Chondrocyte (in vitro differentiated cells): ENCODE measurements at places on chromosomes 5 and 9. TPM values are rescaled to one million over a fixed set of nuclear protein-coding genes. Genes with fewer than 3 reads are reported as not detected.

GRCh38 chr9:117555964-117556629, 141.2 kb upstream of the ASTN2 start:
- DNase-seq, result no peak

- no peak for DNase-seq
Measured at GRCh38 chr9:125922854-125923253, 175.7 kb downstream of the PBX3 start.

- no peak for DNase-seq
Measured at GRCh38 chr5:157703736-157704135, 27.5 kb upstream of the THG1L start.

DNA sequence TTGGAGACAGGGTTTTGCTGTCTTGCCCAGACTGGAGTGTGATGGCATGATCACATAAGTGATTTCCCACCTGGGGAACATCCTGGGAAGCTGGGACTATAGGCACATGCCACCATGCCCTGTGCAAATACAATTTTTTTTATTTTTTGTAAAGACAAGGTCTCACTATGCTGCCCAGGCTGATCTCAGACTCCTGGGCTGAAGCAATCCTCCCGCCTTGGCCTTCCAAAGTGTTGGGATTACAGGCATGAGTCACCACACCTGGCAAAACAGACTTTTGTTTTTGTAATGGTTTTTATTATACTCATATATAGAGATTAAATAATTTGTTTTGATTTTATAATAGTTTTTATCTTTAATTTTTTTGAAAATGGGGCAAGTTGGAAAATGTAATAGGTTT, 14.7 kb downstream of the DNAJC25 start:
- DNase-seq, result no peak

DNA sequence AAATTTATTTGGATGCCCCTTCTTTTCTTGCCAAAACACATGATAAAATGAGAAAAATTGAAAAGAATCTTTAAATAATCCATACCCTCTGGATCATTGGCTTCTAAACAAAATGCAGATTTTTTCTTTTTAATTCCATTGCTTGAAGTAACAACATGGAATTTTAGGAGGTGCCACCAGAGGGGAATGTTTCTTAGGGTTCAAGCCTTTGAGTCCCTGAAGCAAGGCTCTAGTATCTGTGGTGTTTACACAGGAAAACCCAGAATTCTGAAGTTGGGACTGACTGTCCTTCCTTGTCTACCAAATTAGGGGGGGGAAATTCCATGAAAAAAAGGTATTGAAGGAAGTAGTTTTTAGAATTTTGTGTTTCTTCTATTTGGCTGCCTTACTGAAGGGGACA, 69.4 kb downstream of the LMNB1 start:
- DNase-seq, result no peak

DNA sequence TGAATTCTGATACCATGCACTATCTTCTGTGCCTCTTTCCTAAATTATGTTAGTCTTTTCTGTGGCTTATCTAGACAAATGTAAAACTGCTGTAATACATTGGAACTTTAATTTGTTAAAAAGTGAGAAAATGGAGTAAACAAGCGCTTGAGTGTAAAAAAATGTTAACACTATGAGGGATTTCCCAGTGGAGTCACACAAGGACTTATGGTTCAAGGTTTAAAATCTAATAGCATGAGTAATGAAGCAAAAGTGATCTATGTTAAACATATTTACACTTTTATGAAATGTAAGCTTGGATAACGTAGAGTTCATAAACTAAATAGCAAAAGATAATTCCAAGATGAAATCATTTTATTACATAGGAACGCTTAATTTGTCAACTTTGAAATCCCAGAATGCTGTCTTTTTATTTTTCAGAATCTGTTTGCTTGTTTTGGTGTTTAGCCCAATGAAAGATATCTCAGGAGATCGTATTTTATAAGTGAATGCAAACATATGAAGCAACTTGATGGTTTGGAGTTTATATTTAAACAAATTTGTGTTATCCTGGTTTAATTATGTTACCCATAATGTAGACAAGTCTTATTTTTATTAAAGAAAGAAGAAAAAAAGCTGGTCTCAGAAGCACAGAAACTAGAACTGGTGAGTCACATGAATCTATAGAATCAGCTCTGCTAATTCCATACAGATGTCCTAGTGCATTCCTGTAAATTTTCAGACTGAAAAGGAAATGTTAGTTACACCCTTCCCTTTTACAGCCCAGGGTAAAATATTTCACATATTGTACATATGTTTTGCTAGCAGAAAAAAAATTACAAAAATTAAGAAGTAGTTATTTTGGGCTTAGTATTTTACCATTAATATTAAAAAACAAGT, 34.2 kb upstream of the FBN2 start:
- DNase-seq, result no peak

IL3 gene
- not detected in 3 replicates for total RNA-seq

OCLN gene
- 3.2 to 9.0 TPM (median 7.7 TPM) in 3 replicates for total RNA-seq

PHYHD1 gene
- total RNA-seq, result 2.8 to 4.4 TPM (median 3.4 TPM) in 3 replicates
